Spinal cord (tissue), 10 donors: ENCODE measurements at places on chromosomes 5 and 9.

- DNase-seq: no peak
Measured at GRCh38 chr9:125889112-125889475, 141.9 kb downstream of the PBX3 start.

GRCh38 chr5:51404255-51404654, 21.0 kb downstream of the ISL1 start:
- no peak for DNase-seq

- no peak for DNase-seq
Measured at GRCh38 chr5:146703899-146704298, 174.7 kb downstream of the PPP2R2B start.

- no peak for DNase-seq
Measured at GRCh38 chr5:22596404-22596970, 256.7 kb downstream of the CDH12 start.
